GM10248 (cell line): ENCODE measurements at places on chromosomes 1 and 21.

GRCh38 chr1:242890192-242890741, 364.8 kb downstream of the CEP170 start:
- no peak for DNase-seq

GRCh38 chr1:110495926-110496600, 22.9 kb downstream of the KCNA10 start:
- DNase-seq, result peak; percentile 83

- DNase-seq, result peak; percentile 92
These were observed at the start of gene BMP8A for GRCh38 chr1:39491146-39491921. TSS of gene BMP8A (plus strand) at chr1:39491636. CDS start at chr1:39491992, 356 bp downstream.

DNA sequence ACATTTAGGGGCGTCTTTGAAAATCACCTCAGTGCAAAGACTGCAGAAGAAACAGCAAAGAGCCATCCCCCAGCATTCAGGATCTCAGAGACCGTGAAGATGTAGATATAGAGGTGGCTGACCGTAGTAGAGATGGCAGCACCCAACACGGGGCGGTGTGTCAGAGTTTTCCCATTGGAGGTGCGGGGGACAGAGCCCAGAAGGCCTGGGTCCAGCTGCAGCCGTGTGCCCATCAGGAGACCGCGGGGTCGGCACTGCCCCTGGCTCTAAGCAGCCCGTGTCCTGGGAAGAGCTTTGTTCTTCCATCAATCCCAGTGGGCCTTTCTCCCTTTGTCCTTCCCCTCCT, 1.1 kb downstream of the GABRD start:
- no peak for DNase-seq

DNA sequence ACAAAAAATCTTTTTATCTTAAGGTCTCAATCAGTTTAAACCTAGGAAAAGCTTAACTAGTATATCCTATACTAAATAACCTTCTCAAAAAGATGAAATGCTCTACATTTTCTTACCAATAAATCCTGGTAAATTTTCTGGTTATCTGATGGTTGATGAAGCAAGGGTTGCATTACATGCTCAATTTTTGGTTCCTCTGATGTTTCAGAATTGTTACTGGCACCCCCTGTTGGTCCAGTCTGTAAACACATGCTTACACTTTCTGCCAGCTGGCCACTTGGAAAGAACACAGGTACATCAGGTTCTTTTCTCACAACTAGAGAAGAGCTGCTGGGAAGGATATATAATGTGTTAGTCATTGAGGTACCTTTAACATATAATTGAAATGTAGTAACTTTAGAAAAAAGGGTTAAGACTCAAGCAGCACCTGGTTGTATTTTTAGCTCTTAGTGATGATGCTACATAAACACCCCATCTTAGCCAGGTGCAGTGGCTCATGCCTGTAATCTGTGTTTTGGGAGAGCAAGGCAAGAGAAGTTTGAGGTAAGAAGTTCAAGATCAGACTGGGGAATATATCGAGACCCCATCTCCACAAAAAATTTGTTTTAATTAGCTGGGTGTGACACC, 30.9 kb upstream of the TAL1 start:
- DNase-seq, result peak; percentile 53

DNA sequence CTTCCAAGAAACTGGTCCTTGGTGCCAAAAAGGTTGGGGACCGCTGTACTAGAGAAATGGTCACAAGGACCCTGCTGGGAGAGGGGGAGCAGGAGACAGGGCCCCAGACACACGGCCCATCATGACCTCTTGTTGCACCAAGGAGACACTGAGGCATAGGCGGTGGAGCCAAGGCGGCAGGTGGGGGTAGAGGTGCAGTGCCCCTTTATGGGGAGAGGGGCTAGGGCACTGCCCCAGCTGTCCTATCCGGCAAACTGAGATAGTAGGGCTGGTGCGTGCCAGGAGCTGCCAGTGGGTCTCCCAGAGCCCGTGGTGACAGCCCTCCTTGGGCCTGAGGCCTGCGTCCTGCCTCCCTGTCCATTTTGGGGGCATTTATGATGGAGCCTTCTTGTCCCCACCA, 20.3 kb downstream of the TNNT2 start:
- DNase-seq, result no peak

DNA sequence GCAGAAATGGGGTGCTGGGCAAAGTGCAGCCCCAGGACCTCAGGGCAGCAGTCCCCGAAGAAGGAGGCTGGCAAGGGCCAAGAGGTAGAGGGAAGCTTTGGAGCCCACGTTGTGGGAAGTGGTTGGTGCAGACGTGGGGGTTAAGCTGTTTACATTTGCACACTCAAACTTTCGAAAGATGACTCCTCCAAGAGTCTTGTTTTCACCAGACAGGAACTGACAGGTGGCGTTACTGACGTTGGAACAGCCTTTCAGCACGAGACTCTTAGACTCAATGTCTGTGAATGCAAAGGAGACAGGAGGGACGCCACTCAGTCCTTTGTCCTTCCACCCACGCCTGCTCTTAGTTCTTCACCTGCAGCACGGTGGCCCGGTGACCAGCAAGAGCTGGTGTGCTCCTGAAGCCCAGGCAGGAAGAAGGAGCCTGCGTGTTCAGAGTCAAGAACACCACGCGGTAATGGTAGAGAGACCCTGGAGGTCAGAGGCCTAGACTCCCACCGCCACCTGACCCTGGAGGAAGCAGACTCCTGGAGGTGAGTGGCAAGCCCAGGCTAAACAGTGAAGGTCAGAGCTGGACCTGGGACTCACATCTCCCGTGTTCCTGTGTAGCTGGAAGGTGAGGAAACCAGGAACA, 15.9 kb downstream of the LYPD8 start:
- no peak for DNase-seq

DNA sequence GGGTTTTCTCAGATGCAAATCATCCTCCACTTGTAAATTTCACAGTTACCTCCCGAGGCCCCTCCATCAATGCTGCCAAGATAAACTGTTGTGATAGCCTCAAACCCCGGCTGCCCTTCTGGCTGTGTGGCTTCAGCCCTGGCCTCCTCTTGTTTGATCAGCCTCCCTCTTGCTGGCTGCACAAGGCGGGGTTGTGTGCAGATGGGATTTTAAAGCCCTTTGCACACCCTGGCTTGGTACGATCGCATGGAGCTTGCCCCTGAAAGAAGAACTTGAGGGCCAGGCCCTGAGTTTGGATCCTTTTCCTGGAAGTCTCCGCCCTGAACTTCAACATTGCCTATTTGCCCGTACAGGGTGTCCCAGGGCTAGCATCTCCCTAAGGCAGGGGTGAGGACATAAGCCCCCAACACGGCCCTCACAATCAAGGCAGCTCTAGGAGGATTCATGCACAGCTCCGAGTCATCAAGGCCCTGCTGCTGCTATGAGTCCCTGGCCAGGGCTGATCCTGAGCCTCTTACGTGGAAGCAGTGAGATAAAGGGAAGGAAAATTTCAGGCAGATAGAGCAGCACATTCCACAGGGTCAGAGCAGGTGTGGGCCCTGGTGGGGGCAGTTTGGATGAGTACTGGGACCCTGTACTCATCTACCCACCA, 181.2 kb upstream of the VAMP3 start:
- DNase-seq, result no peak

DNA sequence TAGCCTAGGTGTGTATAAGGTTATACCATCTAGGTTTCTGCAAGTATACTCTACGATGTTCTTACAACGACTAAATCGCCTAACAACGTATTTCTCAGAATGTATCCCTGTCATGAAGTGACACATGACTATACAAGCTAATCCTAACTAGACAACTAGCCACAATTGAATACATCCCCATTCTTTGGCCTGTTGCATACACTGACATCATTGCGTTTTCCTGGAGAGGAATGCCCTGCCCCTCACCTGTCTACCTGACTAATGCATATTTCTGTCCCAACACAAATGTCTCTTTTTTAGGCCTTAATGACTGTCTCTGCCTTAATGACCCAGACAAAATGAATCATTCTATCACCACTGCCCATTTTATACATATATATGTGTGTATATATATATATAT, 8.5 kb upstream of the NFIA start:
- DNase-seq, result no peak

GRCh38 chr1:242083742-242084141, 84.8 kb upstream of the MAP1LC3C start:
- no peak for DNase-seq

DNA sequence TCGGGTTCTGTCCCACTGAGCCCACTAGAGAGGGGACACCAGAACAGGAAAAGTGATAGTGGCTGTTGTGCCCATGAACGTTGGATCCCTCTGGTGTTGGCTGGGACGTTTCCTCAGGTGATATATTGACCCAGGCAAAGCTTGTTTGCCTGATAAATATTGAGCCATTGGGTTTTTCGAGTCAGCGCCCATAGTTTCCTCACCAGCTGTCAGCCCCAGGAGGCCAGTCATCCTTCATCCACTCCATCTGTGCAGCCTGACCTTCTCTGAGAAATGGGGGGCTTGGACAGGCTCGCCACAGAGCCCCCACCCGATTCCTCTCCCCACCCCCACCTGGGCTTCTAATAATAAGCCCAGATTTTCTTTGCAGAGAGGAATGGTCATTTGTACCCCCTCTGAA, 13.3 kb downstream of the DISP3 start:
- no peak for DNase-seq

DNA sequence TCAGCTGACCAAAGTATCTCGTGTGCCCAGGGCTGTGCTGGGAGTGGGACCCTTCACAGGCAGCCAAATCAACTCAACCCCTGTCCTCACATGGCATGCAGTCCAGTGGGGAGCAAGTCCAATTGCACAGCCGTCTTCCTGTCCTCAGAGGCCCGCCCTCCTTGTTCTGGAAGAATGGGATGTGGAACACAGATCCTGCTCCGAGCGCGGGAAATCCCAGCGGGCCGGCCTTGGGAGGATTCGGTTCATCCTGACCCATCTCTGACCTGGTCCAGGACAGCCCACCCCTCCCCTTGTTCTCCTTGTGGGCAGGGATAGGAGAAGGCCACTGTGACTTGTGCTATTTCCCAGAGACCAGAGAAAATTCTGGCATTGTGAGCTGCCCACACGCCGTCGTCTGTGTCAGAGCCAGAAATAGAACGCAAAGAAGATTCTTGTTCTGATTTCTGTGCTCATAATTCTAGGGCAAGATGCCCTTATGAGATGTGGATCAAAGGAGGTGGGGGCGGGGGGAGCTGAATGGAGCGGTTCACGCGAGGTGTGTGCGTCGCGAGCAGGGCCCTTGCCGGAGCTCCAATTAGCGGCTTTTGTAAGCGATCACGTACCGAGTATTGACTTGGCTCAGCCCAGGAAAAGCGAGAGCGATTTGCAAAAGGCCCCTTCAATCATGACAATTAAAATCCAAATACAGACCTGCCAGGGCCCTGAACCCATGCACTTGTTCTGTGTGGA, 79.2 kb downstream of the AJAP1 start:
- DNase-seq, result no peak

GRCh38 chr1:183512450-183512849, 40.2 kb downstream of the SMG7 start:
- DNase-seq, result no peak

DNA sequence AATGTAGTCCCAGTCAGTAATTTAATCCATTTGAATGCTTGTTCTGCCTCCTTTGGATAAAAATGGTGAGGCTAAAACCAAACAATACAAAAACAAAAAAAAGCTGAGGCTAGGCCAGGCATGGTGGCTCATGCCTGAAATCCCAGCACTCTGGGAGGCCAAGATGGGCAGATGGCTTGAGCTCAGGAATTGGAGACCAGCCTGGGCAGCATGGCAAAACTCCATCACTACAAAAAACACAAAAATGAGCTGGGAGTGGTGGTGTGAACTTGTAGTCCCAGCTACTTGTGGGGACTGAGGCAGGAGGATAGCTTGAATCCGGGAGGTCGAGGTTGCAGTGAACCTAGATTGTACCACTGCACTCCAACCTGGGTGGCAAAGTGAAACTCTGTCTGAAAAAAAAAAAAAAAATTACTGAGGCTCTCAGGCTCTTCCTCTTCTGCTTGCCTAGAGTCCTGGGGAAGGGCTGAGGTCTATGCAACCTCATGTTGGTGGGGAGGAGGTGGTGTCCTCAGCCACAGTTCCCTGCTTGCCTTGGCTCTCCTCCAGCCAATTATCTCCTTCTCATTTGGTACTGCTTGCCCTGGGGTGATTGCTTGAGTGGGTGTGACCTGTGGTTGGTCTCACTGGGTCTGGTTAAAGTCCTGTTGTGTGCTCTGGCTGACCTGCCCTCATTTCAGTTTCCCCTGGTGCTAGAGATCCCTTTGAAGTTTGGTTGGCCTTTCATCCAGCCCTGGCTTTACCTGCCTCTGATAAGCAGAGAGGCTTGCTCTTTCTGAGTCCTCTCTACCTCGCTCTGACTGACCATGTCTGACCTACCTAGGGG, 20.9 kb downstream of the S1PR1 start:
- DNase-seq, result peak; percentile 17

DNA sequence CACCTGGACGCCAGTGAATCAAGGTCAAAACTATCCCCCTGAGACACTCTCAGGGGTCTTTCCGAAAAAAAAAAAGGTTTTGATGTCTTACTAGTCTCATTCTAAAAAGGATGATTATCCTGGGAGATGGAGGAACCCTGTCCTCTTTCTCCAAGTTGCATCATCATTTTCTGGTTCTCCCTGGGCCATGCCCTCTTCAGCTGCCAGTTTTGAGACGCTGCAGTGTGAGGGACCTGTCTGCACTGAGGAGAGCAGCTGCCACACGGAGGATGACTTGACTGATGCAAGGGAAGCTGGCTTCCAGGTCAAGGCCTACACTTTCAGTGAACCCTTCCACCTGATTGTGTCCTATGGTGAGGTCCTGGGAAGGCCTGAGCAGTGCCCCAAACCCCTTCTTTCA, 3.5 kb downstream of the FCRLA start:
- DNase-seq, result no peak
